ENCODE measurements at places on chromosomes 1 and 21. TPM values are rescaled to one million over a fixed set of nuclear protein-coding genes. Genes with fewer than 3 reads are reported as not detected.

DNA sequence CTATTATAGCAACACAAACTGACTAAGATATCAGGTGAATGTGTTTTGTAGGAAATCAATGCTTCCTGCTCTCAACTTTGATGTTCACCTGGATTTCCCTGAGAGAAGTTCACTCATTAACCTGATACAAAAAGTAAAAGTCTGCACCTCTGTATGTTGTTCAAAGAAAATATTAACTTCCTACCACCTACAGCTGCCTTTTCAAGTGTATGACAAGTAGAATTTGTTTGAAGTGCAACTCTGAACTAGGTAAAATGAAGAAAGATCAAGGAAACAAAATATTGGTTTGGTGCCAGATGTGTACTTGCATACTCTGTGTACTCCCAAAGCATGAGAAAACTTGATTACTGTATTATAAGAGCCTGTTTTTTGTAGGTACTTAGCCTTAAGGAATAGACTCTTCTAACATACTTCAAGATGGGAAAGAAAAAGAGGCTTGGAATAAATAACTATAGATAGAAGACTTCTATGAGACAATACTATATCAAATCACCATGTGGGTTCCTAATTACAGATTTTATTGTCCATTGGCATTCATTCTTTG, 193.4 kb downstream of the APP start:
- DNase-seq = no peak

- no peak for DNase-seq
These were observed 267.6 kb downstream of the GPATCH2 start for GRCh38 chr1:217363319-217363718.

DNA sequence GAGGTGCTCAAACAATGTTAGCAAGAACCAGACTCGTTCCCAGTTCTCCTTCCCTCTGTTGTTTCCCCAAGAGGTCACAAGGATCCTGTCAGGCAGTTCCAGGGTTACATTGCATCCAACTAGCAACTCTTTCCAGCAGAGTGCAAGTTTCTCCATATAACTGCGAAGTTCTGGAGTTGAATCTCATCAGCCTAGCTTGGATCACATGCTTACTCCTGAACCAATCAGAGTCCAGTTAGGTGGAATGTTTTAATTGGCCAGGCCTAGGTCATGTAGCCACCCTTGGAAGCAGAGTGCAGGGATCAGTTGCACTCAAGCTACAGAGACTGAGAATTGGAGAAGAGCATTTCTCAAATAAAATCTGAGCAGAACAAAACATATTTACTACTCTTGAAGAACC, 15.9 kb upstream of the PIK3R3 start:
- no peak for DNase-seq

DNA sequence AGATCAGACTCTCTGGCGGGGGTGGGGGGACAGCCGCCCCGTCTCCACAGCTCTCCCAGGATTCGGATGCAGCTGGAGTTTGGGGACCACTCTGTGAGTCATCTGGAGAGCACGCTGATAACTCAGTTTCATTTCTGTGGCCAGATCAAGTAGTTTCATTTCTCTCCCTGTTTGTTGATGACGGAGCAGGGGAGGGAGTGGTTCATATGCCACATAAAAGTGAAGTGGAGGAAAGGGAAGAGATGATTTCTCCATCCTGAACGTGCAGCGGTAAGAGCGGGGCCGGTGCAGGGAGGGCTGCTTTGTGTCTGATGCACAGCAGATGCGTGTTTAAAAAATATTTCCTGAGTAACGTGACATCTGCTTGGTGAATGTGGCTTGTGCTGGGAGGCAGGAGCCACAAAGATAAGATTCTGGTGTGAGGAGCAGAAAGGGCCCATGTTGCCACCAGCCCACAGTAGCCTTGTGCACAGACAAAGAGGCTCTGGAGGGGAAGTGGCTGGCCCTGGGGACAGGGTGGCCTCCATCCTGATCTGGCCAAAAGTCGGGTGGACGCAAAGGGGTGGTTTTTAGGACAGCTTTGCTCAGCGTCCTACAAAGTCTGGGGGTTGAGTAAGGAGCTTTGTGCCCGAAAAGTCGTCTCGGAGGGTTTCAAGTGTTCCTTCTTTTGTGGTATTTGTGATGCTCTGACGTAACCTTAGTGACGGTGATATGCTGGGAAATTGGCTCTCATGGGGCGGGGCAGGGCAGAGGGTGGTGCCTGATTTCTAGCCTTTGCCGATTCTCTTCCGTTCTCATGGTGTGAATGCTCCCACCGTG, at the start of gene MX2:
Gene MX2, plus strand, starts transcription at position 242 of the 819 bp plus-strand sequence. CDS start 14,880 bp downstream, outside the sequence.
- peak; percentile 90 for DNase-seq

- no peak for DNase-seq
These were observed 16.2 kb upstream of the FAAP20 start for GRCh38 chr1:2210786-2211185.

GRCh38 chr1:226553266-226553923, 4.8 kb downstream of the STUM start:
- no peak for DNase-seq

Gene SIK1
- total RNA-seq = 4.9 TPM
